Glomerular endothelial cell (primary cell): ENCODE measurements at places on chromosomes 11 and 22. TPM values are rescaled to one million over a fixed set of nuclear protein-coding genes. Genes with fewer than 3 reads are reported as not detected.

DNA sequence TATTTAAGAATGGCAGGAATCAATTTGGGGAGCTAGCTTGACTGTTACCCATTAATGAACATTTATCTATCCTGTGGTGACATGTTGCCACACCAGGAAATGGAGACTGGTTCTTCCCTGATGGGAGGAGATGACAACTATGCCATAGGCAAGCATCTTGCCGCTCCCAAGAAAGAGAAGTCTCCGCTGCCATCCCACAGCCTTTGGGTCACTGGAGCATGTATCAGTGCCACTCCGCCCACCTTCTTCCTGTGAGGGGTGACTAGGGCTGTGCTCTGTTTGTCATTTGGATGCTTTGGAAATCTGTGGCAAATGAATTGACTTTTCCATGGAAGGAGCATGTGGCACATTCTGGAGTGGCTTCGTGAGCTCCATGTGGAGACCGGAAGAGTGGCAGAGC lies 6.5 kb downstream of the STIP1 start:
- no peak for DNase-seq

- DNase-seq = no peak
These were observed 45.2 kb upstream of the SLC5A12 start for GRCh38 chr11:26767060-26767459.

GRCh38 chr11:117387992-117388755 lies 60.5 kb downstream of the CEP164 start:
- DNase-seq = no peak

DNA sequence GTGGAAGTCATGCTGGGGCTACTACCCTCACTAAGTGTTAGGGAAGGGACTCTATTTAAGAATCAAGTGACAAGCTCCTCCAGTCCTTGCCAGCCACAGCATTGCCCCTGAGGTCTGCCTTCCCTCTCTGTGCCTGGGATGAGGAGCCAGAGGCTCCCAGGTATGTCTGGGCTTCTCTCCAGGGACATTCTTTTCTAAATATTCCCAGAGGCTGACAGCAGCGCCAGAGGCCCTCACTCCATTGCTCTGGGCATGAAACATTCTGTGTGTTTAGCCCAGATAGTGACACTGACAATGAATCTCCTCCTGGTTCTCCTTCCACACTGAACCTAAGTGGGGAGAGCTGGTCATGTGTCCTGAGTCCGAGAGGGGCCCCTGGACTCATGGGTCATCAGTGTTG lies 2.2 kb downstream of the OR51E1 start:
- no peak for DNase-seq

- no peak for DNase-seq
These were observed 77.2 kb upstream of the CD44 start for GRCh38 chr11:35061516-35062440.

GRCh38 chr11:123408619-123409455 lies 21.2 kb upstream of the GRAMD1B start:
- no peak for DNase-seq

DNA sequence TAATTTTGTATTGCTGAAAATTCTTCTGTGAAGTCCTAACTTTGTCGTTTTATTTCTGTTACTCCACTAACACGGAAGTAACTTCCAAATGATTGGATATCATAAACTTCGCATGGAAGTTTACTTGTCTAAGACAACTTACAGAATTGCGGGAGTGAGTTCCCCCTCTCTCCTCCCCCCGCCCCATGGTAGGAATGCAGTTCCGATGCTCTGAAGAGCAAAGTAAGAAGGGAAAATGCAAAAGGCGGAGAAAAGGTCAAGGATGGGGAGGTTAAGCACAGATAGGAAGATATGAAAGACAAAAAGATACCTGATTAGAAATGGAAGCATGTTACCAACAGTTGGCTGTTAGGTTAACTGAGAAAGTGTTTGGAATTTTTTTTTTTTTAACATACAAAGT lies 1.3 kb downstream of the EIF3M start:
- no peak for DNase-seq

GRCh38 chr22:46654927-46655595 lies 34.9 kb downstream of the GRAMD4 start:
- DNase-seq = no peak

DNA sequence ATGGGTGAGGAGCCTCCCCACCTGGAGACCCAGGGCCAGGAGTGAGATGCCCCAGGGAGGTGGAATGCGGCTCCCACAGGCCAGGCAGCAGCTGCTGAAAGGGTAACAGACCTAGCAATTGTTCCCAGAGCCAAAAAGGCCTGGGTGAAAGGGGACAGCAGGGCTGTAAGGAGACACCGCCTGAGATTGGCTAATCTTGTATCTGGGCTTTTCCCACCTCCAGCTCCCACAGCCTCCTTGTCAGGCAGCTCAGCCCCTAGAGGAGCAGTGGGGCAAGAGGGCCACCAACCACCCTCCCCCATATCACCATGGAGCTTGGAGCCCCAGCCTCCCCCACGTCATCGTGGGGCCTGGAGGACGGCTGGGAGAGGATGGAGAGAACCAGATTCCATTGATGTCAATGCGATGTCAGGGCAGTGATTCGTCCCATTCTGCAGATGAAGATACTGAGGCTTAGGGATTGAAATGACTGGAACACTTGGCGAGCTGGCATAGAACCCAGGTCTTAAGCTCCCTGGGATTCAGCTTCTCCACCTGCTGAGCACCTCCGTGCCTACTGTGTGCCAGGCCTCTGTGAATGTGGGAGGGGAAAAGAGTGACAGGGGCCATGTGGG lies 2.9 kb upstream of the MGAT3 start:
- DNase-seq = no peak

DNA sequence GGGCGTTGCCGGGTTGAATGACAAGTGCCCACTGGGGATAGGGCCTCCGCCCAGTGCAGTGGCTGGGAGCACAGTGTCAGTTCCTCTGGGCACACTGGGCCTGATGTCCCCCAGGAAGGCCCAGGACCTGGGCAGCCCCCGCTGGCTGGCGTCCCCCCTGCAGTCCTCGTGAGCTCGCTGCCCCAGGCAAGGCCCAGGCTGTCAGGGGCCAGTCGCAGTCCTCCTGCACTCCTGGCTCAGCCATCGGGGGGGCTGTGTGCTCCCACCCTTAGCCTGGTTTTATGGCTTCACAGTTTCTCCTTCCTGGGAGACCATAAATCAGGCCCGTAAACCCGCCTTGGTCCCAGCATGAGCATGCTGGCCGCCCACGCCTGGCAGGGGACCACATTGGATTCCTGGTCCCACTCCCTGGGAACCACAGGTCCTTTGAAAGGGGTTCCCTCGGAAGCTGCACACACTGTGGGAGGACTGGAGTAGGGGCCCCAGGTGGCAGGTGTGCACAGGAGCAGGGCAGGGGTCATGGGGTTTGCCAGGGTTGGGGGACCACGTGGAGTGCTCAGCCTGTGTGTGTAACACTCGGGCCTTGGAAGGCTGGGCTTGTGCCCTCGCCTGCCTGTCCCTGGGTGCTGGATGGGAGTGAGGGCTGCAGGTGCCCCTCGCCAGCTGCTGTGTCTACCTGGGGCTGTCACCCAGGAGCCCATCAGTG lies 113.6 kb downstream of the KCNQ1OT1 start:
- no peak for DNase-seq

GRCh38 chr11:74731301-74732094 lies at the start of gene CHRDL2:
TSS of gene CHRDL2 (minus strand) at chr11:74731426. CDS start at chr11:74730888, 538 bp downstream.
- DNase-seq = no peak

DNA sequence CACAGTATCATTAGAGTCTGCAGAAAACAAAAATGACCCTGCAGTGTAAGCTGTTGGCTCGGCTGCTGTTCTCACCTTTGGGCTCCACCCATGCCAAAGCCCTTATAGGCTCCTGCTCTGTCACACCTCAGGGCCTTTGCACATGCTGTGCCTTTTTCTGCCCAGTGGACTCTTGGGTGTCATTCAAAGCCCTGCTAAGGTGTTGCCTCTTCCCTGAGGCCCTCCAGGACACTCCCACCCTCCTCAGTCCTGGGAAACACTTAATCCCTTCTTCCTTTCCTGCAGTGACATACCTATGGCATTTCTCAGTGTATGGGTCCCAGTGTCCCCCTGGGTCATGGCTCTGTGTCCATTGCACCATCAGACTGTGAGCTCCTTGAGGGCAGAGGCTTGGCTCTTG lies 29.1 kb upstream of the CACNG2 start:
- no peak for DNase-seq

- no peak for DNase-seq
These were observed 1447.2 kb downstream of the TBC1D22A start for GRCh38 chr22:48209473-48210197.

DNA sequence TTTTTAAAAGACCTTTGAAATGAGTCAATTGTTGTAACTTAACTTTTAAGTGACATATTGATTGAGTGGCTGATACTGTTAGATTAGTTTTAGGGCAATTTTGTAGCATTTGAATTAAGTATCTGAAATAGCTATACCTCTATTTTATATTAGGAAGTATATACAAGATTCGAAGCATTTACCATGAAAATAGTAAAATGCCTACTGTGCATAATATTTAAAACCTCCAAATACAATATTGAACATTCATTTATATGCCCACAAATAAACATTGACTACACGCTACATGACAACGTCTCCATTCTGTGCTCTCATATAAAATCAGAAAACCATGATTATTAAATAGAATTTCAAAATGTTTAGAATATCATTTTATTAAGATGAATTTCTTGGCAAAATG lies 14.5 kb downstream of the SOX6 start:
- DNase-seq = no peak

- no peak for DNase-seq
These were observed 42.0 kb downstream of the BLID start for GRCh38 chr11:122074022-122074421.

GRCh38 chr11:92867913-92868619 lies 101.4 kb upstream of the MTNR1B start:
- DNase-seq = no peak

DNA sequence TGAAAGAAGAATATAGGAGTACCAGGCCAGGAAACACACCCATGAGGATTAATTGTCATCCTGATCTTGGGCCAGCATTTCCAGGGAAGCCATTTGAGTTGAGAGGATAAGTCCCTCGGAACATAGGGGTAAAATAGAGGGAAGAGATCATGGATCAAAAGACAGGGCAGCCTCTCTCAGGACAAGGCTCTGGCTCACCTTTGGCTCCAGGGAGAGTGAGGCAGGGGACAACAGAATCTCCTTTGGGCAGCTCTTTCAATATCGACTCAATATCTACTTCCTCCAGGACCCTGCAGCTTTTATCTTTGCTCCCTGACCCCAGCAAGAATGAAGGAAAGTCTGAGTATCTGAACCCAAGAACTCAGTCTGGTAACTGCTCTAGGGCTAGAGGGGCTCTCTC lies at the start of gene OR2AG1:
Gene OR2AG1 (plus strand): TSS at position 301 of the 400 bp plus-strand sequence. CDS start 2,018 bp downstream, outside the sequence.
- DNase-seq = no peak

DNA sequence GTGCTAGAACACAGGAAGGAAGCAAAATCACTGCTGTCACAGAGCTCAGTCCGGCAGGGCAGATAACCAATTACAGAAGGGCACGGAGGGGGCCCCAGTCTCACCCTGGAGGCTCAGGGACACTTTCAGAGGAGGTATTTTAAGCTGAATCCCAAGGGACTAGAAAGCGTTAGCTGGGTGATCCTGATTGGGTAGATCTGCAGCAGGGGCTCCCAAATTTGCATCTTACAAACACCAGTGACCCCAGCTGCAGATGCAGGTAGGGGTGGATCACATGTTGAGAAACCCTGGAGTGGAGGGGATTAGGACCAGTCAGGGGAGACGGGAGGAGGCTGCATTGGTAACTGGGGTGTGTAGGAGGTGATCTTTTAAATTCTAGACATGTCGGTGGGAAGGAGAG lies 91.4 kb downstream of the CSNK2A3 start:
- no peak for DNase-seq

DNA sequence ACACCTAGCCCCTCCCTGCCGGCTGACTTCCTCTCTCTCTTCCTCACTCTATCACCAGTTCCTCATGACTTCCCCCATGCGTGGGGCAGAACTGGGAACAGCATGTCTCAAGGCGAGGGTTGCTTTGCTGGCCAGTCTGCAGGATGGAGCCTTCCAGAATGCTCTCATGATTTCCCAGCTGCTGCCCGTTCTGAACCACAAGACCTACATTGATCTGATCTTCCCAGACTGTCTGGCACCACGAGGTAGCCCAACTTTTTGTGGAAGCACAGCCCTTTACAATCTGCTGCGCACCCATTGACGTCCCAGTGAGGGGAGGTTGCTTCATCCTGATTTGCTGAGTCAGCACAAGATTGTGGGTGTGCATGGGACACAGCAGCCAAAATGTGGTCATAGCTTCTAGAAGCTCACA lies 8.6 kb downstream of the TCN2 start:
- no peak for DNase-seq

- no peak for DNase-seq
These were observed 69.2 kb downstream of the CD82 start for GRCh38 chr11:44634401-44635281.

DLG2 gene
- 0.18 and 0.63 TPM in 2 replicates for total RNA-seq

TRIM48 gene
- not detected in 2 replicates for total RNA-seq

SERPING1 gene
- 0.53 and 1.5 TPM in 2 replicates for total RNA-seq

MB gene
- not detected in 2 replicates for total RNA-seq

OR6A2 gene
- 0.19 and 0.29 TPM in 2 replicates for total RNA-seq

OOSP2 gene
- total RNA-seq = not detected in 2 replicates

ALDH3B2 gene
- total RNA-seq = not detected in 2 replicates

NXPE2 gene
- not detected in 2 replicates for total RNA-seq

HSPB2 gene
- 0.10 TPM in 1 of 2 replicates, not detected in the other for total RNA-seq

TRIM29 gene
- total RNA-seq = not detected in 2 replicates

LMNTD2 gene
- 1.3 and 3.3 TPM in 2 replicates for total RNA-seq
